ENCODE measurements at places on chromosomes 12 and 14. TPM values are rescaled to one million over a fixed set of nuclear protein-coding genes. Genes with fewer than 3 reads are reported as not detected.

Gene TROAP
- 1.8 TPM for total RNA-seq

Gene SLCO1B1
- 0.15 TPM for total RNA-seq

Gene AVPR1A
- total RNA-seq: 50.4 TPM

Gene CLEC1B
- not detected for total RNA-seq

DNA sequence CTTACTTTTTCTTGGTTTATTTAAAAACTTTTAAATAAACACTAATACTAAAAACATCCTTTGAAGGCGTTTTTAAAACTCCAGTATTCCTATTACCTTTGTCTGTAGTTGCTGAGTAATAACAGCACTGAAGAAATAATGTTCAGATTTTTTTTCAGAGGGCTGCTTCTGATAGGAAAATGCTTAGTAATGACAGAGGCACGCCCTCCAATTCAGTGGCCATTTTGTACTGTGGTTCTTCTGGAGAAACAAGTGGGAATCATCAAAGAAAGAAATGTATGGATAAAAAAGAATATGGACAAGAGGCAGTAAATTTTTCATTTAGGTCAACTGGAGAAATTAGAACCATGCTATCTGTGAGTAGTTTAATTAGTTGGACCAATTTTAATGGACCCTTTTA is 13.6 kb downstream of the VEZT start:
- no peaks in the 10 kb centered on the region for H3K27me3 ChIP-seq
- H3K27ac ChIP-seq: no peak overlapping the region
- H3K4me1 ChIP-seq: no peaks in the 10 kb centered on the region
- no peak for DNase-seq
- no peaks in the 10 kb centered on the region for H3K36me3 ChIP-seq

DNA sequence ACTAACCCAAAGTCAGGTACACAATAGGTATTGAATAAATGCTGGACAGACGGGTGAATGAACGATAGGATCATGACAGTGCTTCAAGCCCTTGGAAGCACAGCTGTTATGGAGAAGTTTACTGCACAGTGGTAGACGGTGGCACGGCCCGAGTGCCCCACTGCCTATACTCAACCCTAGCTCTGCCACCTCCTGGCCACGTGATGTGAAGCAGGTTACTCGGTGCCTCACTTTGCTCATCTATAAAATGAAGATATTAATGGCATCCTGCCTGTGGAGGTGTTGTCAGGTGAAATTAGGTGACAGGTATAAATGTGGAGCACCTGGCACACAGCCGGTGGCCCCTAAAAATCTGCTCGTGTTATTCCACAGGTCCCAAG is 5.8 kb downstream of the ASB2 start:
- DNase-seq: no peak
- no peaks in the 10 kb centered on the region for H3K27me3 ChIP-seq
- no peaks in the 10 kb centered on the region for H3K4me1 ChIP-seq
- no peaks in the 10 kb centered on the region for H3K36me3 ChIP-seq
- H3K4me3 ChIP-seq: peak overlapping the region; percentile 27

DNA sequence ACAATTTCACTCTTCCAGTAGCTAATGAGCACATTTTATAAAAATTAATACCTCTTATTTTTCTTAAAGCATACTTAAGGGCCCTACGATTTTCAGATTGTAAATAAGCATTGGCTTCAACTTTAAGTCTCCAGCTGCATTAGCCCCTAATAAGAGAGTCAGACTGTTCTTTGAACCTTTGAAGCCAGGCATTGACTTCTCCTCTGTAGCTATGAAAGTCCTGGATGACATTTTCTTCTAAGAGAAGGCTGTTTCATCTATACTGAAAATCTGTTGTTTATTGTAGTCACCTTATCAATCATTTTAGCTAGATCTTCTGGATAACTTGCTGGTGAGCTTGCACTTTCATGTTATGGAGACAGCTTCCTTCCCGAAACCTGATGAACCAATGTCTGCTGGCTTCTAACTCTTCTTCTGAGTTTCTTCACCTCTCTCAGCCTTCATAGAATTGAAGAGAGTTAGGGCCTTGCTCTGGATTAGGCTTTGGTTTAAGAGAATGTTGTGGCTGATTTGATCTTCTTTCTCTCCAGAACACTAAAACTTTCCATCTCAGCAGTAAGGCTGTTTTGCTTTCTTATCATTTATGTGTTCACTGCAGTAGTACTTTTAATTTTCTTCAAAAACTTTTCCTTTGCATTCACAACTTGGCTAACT is 377.1 kb upstream of the RGS6 start:
- H3K27me3 ChIP-seq: no peaks in the 10 kb centered on the region
- DNase-seq: no peak
- H3K4me1 ChIP-seq: no peaks in the 10 kb centered on the region
- H3K36me3 ChIP-seq: no peaks in the 10 kb centered on the region

DNA sequence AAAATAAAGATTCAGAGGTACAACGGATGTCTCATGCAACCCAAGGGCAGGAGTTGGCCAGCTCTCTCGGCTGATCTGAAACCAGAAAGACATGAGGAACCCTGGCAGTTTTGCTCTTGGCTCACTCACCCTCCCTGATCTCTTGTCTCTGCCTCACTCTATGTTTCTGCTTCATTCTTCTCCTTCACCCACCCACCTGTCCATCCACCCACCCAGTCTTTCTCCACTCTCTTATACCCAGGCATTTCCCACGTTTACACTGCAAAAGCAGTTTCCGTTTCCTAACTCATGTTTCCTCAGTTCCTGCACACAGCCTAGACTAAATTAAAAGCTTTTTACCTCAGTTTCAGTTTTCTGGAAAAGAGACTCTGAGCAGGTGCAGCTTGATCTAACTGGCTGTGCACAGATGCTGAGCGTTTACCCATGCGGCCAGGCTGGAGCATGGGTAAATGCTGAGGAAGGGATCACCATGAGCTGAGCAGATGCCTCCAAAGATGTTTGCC is 157.6 kb downstream of the PRKCH start:
- no peaks in the 10 kb centered on the region for H3K4me1 ChIP-seq
- no peak for DNase-seq
- no peaks in the 10 kb centered on the region for H3K36me3 ChIP-seq
- peak overlapping the region; percentile 61 for H3K27ac ChIP-seq

- H3K4me1 ChIP-seq: no peaks in the 10 kb centered on the region
- H3K27me3 ChIP-seq: peaks cover 3% of the 10 kb centered on the region
- H3K4me3 ChIP-seq: no peak overlapping the region
- peak; percentile 31 for DNase-seq
These were observed 156.2 kb downstream of the KIF26A start for GRCh38 chr14:104294628-104294982.

GRCh38 chr12:4435537-4435936 is 10.1 kb downstream of the FGF6 start:
- H3K4me1 ChIP-seq: no peaks in the 10 kb centered on the region
- no peaks in the 10 kb centered on the region for H3K36me3 ChIP-seq
- no peak for DNase-seq
- no peak overlapping the region for H3K27ac ChIP-seq

- no peaks in the 10 kb centered on the region for H3K27me3 ChIP-seq
- no peak overlapping the region for H3K27ac ChIP-seq
- no peaks in the 10 kb centered on the region for H3K4me1 ChIP-seq
- no peak overlapping the region for H3K4me3 ChIP-seq
These were observed 158.2 kb upstream of the RGS6 start for GRCh38 chr14:71773898-71774481.

- no peaks in the 10 kb centered on the region for H3K4me1 ChIP-seq
- H3K27ac ChIP-seq: no peak overlapping the region
- no peaks in the 10 kb centered on the region for H3K27me3 ChIP-seq
- H3K4me3 ChIP-seq: no peak overlapping the region
- H3K36me3 ChIP-seq: no peaks in the 10 kb centered on the region
These were observed 4.4 kb downstream of the OTUB2 start for GRCh38 chr14:94030571-94030970.

DNA sequence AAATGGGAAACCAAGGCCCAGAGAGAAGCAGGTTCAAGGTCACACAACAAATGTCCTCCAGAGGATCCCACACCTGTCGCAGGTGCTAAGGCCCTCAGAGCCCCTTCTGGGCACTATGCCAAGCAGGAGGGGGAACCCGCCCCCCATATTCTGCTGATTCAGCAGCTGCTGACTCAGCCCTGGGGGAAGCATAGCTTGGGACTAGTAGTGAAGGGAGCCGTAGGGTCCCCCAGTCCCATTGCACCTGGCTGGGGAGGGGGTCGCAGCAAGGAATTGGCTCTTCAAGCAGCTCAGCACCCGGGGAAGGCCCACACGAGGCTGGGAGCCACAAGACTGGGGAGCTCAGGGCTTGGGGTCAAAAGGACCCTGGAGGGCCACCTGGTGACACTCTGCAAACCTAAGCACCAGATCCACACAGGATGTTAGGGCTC is 1.0 kb downstream of the RASAL1 start:
- H3K4me1 ChIP-seq: no peaks in the 10 kb centered on the region
- no peak overlapping the region for H3K4me3 ChIP-seq
- no peak overlapping the region for H3K27ac ChIP-seq
- H3K27me3 ChIP-seq: no peaks in the 10 kb centered on the region
- no peak for DNase-seq

DNA sequence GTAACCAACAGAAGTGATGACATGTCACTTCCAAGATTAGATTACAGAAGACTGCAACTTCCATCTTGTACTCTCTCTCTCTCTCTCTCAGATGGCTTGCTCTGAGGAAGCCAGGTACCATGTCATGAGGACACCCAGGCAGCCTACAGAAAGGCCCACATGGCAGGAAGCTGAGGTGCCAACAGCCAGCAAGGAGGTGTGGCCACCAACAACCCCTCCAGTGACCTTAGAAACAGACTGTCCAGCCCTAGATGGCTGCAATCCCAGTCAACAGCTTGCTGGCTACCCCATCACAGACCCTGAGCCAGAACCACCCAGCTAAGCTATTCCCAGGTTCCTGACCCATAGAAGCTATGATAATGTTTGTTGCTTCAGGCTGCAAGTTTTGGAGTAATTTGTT is 178.4 kb downstream of the ITPR2 start:
- DNase-seq: no peak
- no peaks in the 10 kb centered on the region for H3K27me3 ChIP-seq
- H3K27ac ChIP-seq: no peak overlapping the region
- no peak overlapping the region for H3K4me3 ChIP-seq
- no peaks in the 10 kb centered on the region for H3K36me3 ChIP-seq
- H3K4me1 ChIP-seq: no peaks in the 10 kb centered on the region

- DNase-seq: no peak
- H3K4me3 ChIP-seq: no peak overlapping the region
- H3K27ac ChIP-seq: no peak overlapping the region
- no peaks in the 10 kb centered on the region for H3K27me3 ChIP-seq
- H3K36me3 ChIP-seq: no peaks in the 10 kb centered on the region
These were observed 112.9 kb downstream of the PRKCH start for GRCh38 chr14:61434311-61434710.

GRCh38 chr12:93476555-93476954 is 9.2 kb downstream of the MRPL42 start:
- no peaks in the 10 kb centered on the region for H3K27me3 ChIP-seq
- H3K27ac ChIP-seq: no peak overlapping the region
- no peaks in the 10 kb centered on the region for H3K36me3 ChIP-seq
- no peak overlapping the region for H3K4me3 ChIP-seq
- no peak for DNase-seq

DNA sequence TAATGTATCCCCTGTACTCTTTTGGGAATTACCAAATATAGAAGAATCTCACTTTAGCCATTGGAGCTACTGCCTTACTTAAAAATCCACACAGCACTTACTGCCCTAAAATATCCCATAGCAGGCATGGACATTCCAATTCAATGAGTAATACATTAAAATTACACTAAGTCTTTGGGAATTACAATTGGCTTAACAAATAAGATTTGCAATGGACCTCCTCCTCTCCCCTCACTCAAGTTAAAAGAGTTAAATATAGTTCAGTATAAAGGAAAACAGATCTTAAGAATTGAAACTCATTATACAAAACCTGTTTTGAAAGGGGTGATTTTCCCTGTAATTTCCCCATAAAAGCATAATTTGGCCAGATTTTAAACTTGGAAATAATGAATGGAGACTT is 477.1 kb downstream of the SLC16A7 start:
- no peak overlapping the region for H3K4me3 ChIP-seq
- no peak overlapping the region for H3K27ac ChIP-seq
- no peak for DNase-seq
- H3K27me3 ChIP-seq: no peaks in the 10 kb centered on the region
- H3K4me1 ChIP-seq: no peaks in the 10 kb centered on the region
